NCI-H1092 treated with DMSO at 0.1 percent for 48 hours (cell line): ENCODE measurements at places on chromosomes 2 and 18.

GRCh38 chr2:237673130-237674001 lies 46.0 kb downstream of the LRRFIP1 start:
- DNase-seq, result peak; percentile 65

- DNase-seq, result no peak
Observed at GRCh38 chr2:118705032-118705431, 142.4 kb downstream of the EN1 start.

DNA sequence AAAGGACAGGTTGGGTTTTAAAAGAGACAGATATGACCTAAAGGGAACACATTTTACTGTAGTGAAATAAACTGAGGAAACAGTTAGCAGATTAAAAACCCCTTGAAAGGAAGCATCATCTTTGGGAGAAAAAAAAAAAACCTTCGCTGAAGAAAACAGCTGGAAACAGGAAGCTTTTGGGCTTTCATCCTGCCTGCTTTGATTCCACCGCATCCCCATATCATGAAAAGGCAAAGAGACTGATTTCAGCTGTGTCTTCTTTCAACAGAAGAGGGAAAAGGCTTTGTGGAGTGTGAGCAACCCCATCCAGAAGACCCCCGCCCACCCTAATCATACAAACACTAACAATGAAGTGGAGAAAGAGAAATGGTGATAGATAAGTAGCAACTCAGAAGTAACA lies 86.4 kb downstream of the TCF4 start:
- DNase-seq, result no peak

- no peak for DNase-seq
Observed at GRCh38 chr2:68104111-68104835, 41.5 kb upstream of the C1D start.

DNA sequence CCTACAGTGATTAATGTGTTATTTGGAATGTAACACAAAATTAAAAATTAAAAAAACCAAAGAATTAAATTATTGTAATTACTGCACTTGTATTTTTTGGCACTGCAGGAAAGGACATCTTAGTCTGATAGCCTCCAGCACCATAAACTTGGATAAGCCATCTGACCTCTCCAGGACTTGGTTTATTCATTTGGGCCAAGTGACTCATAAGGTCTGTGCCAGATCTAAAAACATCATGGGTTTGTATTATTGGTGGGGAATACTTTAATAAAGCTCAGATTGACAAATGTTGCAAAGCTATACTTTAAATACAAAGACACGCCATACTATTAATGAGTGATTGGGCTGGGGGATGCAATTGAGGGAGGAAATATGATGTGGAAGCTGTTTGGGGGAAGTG lies 225.2 kb downstream of the ZNF521 start:
- no peak for DNase-seq

DNA sequence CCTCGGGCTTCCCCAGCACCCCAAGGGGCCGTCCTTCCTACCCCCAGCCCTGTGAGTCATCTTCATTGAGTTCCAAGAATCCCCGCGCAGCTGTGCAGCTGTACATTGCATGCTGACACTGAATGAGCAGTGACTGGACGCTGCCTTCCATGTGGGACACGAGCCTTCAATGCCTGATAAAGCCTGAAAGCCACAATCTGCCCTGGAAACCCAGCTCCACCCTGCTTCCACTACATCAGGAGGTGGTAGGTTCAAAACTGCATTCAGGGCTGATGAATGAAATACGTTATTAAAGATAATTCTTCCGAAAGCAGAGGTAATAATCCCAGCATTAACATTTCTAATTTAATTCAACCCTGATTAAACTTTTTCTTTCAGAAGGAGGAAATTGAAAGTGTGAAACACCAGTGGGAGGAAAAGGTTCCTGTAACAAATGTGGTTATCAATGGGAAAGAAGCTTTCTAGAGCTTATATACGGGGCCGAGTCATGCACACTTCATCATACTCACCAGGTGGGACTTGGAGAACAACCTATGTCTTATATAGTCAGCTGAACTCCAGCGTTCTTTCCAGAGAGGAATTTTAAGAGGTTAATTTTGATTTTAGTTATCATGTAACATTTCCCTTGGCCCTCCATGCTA lies 360.1 kb downstream of the LPIN1 start:
- DNase-seq, result no peak

- DNase-seq, result no peak
Observed at GRCh38 chr2:176421297-176422050, 152.2 kb downstream of the MTX2 start.

- no peak for DNase-seq
Observed at GRCh38 chr2:197358931-197359330, 48.4 kb upstream of the ANKRD44 start.

- DNase-seq, result no peak
Observed at GRCh38 chr18:66615176-66615575, 11.3 kb upstream of the CDH19 start.

DNA sequence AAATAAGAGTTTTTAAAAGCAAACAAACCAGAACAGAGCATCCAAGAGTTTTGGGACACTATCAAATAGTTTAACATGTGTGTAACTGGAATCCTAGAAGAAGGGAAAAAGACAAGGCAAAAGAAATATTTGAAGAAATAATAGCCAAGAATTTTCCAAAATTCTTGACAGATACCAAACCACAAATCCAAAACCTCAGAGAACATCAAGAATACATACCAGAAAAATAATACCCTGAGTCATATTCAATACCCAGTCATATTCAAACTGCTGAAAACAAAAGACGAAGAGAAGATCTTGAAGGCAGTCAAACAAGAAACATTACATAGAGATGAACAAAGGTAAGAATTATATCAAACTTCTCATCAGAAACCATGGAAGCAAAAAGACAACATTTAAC lies 22.9 kb downstream of the INO80C start:
- no peak for DNase-seq

GRCh38 chr2:201357221-201357620 lies at the start of gene FLACC1:
Gene FLACC1, minus strand, starts transcription at chr2:201357345. Its CDS starts 5,941 bp downstream, at chr2:201351404.
- no peak for DNase-seq

DNA sequence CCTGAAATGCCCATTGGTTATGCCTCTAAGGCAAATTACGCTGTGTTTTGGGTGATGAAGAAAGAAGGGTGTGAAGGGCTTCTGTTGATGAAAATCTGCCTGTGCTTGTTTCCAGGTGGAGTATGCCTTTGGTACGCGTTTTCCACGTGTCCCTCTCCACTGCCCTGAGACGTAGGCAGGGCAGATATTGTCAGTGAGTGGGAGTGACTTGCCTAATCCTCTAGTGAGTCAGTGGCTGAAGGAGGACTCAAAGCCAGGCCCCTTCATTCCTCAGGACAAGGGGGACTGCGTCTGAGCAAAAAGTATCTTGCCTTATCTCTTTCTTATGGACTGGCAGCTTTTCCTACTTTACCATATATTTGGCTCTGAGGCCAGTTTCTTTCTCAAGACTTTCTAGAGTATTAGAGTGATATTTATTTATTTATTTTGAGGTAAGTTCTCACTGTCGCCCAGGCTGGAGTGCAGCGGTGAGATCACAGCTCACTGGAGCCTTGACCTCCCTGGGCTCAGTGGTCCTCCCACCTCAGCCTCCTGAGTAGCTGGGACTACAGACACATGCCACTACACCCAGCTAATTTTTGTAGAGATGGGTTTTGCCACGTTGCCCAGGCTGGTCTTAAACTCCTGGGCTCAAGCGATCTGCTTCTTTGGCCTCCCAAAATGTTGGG lies 10.2 kb downstream of the RALB start:
- DNase-seq, result no peak

DNA sequence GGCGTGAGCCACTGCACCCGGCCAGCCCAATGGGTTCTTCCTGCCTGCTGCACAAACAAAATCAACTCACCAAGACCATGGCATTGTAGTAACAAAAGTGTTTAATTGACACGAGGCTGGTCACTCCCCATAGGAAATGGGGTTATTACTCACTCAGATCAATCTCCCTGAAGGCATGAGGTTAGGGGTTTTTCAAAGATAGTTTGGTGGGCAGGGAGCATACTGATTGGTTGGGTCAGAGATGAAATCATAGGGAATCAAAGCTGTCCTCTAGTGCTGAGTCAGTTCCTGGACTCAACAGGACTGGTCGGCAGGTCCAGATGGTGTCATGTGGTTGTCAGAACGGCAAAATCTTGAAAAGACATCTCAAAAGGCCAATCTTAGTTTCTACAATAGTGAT lies 122.1 kb downstream of the TMEM17 start:
- no peak for DNase-seq

- DNase-seq, result no peak
Observed at GRCh38 chr2:234768608-234769196, 183.1 kb upstream of the SH3BP4 start.
